ENCODE measurements at places on chromosomes 6 and 20.

DNA sequence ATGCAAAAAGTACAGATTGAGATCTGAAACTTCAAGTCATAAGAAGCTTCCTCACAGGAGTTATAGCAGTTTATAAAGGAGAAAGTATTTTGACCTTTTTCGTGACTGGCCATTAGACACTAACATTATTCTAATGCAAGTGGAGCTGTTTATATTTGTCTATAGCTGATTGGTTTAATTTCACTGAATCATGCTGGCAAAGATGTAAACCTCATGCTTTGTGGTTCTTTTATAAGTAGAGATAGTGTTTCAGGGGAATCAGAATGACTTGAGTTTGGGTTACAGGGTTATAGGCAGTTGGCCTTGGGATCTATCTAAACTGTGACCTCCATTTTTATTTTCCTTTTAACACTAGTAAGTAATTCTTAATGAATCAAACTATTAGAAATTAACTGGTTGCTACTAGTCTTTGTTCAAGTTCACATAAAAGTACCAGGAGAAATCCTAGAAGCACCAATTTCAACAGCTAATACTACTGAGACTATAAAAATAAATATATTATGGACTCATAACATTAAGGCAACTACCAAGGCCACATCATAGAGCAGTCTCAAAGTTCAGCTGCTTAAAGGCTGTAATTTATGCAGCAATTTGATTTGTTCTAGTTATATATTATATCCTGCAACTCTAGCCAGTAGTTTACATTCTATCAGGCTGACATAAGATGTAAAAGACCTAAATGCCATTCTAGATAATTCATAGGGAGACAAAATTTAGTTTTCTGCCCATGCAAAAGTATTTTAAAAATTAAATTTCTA lies 94.0 kb downstream of the RNGTT start:
- DNase-seq = peak; percentile 17

DNA sequence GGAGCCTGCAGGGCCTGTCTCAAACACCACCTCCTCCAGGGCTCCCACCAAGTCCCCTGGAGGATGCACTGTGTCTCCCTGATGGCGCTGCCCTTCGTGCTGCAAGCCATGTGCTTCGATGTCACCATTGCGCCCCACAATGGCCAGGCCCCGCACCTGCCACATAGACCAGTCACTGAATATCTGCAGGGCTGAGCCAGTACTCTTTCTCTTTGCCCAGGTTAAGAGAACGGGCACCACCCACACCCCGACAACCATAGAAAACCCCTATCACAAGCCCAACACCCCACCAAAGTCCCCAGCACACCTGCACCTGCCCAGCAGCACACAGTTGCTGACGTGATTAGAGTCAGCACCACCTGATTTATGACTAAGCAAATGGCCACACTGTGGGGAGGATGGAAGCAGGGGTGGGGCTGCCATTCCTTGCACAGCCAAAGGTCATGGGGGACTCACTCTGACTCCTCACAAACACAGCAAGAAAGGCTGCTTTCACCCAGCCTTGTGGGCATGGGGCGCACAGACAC lies 104.3 kb downstream of the SLC23A2 start:
- no peak for DNase-seq

DNA sequence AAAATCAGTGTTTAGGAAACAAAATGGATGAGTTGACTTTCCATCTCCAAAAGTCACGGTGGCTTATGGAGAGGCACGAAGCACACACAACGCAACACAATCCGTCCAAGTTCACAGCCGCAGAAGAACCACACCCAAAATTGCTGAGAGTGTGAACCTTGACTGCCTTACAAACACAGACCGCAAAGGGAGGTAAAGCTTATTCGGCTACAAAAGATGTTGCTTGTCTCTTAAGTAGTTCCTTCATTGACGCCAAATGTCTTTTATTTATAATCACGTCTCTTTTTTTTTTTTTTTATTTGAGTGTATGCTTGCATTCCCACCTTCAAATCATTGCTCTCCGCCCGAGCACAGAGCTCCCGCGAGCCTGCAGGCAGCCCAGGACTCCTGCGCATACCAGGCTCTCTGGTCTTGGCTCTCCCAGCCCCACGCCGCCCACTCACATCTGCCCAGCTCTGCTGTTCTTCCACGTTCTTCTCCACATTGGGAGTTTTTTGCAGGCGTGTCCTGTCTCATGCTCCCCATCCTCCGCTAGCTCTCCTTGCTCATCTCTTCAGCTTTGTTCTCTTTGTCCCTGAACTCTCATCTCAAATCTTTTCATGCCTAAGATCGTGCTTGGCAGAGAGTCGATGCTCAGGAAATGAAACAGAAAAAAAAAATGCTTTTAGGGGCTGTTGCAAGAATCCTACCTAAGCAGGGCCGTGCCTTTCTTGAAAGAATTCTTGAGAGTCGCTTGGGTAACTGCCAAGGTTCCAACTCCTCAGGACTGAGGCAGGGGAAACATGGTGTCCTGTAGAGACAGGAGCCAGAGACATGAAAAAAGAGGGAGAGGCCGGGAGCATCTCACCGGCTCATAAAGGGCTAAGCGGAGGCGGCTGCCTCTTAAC lies 25.8 kb downstream of the LY86 start:
- DNase-seq = no peak

DNA sequence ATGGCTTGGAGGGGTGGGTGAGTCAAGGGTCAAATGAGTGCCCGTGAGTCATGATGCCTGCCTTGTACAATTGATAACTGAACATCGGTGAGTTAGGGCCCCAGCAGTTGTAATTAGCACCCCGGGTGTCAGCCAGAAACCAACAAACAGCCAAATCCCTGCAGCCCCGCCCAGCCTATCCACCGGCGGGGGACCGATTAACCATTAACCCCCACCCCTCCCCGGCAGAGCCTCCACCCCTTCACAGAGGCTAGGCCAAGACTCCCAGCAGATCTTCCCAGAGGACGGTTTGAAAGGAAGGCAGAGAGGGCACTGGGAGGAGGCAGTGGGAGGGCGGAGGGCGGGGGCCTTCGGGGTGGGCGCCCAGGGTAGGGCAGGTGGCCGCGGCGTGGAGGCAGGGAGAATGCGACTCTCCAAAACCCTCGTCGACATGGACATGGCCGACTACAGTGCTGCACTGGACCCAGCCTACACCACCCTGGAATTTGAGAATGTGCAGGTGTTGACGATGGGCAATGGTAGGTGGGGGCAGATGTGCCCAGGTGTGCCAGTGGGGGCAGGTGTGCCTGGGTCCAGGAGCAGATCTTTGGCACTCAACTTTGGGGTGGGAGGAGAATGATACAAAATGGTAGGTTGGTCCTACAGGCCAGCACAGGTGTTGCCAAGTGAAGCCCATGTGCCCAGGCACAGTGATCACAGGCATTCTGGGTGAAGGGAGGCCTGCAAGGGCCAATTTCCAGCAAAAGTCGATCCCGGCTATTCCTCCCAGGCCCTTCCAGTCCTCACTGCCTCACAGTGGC lies 45.7 kb downstream of the HNF4A start:
- DNase-seq = no peak

GRCh38 chr6:15744818-15745402 lies 82.1 kb upstream of the DTNBP1 start:
- no peak for DNase-seq

- no peak for DNase-seq
These were observed 387.3 kb upstream of the EPHA7 start for GRCh38 chr6:93806409-93807270.

DNA sequence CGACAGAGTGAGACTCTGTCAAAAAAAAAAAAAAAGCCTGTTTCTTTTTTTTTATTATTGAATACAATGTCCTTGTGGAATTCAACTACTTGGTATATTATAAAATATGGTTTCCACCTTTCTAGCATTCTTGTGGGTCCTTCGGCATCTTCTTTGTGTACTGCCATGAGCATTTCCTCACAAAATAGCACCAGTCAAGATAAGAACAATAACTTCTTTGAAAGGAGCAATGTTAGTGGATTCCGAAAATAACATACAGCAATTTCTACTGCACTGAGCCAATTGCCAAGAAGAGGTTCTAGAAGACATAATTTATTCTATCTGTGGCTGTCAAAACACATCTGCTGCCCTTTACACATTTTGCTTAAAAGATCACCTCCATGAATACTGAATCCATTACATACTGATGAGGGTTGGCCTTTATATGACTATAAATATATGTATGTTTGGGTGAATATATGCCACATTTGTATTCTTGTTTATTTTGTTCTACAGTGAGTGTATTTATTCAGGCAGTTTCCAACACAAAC lies 19.1 kb upstream of the SPTLC3 start:
- no peak for DNase-seq

DNA sequence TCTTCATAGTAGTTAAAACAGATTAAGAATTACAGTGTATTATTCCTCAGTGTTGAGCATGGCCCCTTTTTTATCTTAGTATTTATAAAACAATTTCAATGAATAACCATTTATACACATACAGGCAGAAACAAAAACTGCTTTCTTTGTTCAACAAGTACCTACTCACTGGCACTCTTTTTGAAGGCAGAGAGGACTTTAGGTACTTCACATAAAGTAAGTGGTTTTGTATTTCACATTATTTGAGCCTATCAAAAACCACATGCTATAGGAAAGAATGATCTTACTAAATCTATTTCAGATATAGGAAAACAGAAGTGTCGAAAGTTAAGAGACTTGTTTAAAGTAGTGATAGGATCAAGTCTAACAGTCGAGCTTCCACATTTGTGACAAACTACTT lies 73.8 kb downstream of the PRKN start:
- DNase-seq = no peak

GRCh38 chr6:107565165-107565723 lies 75.3 kb downstream of the SOBP start:
- DNase-seq = no peak

- DNase-seq = no peak
These were observed 217.4 kb upstream of the SLC35B3 start for GRCh38 chr6:8652710-8653109.

- no peak for DNase-seq
These were observed 210.9 kb downstream of the SLC24A3 start for GRCh38 chr20:19423097-19423899.

- no peak for DNase-seq
These were observed 261.2 kb downstream of the FOXC1 start for GRCh38 chr6:1870932-1871331.

DNA sequence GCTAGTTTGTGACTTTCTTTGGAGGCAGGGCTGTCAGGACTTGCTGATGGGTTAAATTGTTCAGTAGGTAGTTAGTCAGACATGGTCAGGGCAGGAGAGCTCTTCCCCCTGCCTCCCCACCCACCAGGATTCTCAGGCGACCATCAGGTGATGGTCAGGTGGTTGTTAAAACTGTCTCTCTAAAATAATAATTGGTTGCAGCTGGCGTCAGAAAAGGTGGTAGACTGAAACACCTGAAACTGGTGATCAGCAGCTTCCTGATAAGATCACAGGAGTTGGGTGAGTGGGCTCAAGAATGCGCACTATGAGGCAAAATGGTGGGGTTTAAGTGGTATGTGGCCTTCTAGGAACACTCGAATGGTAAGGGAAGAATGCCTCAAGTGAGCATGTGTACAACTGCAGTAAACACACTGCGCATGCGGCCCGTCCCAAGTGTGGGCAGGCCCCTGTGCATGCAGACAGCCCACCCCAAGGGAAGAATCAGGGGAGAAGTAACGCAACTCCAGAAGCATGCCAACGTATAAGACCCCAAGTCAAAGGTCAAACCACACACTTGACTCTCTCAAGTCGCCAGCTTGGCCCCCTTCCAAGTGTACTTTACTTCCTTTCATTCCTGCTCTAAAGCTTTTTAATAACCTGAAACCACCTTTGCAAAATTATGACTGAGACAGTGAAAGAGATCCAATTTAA lies 7.9 kb upstream of the BLCAP start:
- DNase-seq = no peak

DNA sequence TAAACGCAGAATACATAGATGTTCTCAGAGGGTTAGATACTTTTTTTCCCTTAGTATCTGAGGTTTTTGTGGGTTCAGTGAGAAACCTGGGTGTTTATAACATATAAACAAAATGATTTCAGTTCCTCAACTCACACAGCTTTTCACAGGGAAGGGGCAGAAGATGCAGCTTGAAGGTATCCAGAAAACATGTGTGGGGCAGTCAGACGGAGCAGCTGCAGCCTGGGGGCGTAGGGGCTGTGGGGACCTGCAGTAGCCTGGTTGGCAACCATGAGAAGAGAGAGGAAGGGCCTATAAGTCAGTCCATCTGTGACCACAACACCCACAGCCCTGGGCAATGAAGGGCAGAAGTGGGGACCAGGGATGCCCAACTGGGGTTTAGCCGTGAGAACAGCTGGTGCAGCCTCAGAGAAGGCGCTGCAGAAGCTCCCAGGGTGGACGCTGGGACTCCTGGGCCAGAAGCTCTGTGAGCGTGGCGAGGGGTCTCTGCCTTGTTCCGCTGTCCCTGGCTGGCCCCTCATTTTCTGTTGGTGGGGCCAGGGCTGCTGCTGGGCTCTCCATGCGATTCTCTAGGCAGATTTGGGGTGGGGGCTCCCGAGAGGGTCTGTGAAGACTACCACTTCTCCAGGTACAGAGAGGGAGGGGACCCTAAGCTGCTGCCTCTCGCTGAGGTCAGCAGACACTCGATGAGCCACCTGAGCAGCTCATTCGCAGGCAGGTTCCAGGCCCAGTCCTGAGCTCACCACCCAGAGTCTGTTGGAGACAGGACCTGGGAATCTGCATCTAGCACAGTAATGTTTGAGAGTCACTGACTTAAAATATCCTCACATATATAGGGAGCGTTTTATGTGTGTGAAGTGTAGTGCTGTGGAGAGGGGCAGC lies 181.2 kb downstream of the ZDHHC14 start:
- DNase-seq = no peak

DNA sequence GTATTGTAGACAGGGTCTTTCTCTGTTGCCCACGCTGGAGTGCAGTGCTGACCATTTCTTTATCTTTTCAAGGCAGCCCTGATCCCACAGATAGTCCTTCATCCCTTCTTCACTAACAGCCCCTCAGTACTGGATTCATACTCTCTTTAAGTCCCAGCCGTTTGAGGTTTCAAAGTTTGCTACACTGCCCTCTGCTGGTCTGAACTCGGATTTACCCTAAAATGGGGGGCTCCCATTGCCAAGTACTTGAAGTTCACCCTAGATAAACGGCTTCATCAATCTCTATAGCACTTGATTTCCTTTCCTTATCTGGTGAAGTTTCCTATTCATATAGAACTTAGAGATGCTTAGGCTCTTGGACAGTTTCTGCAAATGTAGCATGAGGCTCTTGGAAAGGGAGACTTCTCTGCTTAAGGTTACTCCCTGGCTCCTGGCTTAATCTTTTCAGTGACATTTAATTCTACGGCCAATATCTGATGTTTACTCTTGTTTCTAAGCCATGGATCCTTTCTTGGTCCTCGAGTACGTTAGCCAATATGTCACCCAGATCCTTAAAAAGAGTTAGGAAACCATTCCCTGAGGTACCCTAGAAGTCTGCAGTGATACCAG lies 21.4 kb upstream of the PREP start:
- DNase-seq = no peak

Data from HFF-Myc (cell line).